ENCODE measurements at places on chromosomes 7 and 10.

GRCh38 chr10:79382491-79382941 is 35.2 kb downstream of the PPIF start:
- DNase-seq: no peak

- no peak for DNase-seq
Observed at GRCh38 chr7:155011086-155011485, 8.2 kb upstream of the PAXIP1 start.

- DNase-seq: no peak
Observed at GRCh38 chr7:54955696-54956420, 63.0 kb upstream of the EGFR start.

DNA sequence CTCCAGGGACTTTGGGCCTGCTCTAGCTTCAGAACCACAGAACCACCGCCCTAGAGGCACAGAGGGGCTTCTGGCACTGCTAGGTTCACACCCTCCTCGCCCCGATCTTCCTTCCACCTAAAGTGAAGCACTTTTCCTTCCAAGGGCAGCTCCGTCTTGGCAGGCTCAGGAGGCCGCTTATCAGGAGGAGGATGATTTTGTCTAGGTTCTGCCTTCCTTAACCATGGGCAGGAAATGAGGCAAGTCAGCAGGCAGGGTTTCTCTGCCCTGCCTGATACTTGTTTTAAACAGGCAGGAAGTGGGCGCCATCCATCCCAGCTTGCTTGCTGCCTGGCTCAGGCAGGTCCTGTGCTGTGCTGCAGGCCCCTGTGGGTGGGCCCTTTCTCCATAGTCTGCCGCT is 8.3 kb upstream of the ATP6V0E2 start:
- no peak for DNase-seq

- no peak for DNase-seq
Observed at GRCh38 chr10:51301644-51302043, 227.4 kb downstream of the PRKG1 start.

GRCh38 chr7:14071045-14071444 is 81.6 kb upstream of the ETV1 start:
- no peak for DNase-seq

GRCh38 chr10:125205431-125205830 is 45.1 kb upstream of the CTBP2 start:
- DNase-seq: no peak

Measured in esophagus squamous epithelium (tissue), 5 donors.